Coronary artery (tissue), 2 donors: ENCODE measurements at places on chromosomes 7 and 10.
A peak's percentile ranks its signal among the peaks of the same experiment; 100 is the strongest.

DNA sequence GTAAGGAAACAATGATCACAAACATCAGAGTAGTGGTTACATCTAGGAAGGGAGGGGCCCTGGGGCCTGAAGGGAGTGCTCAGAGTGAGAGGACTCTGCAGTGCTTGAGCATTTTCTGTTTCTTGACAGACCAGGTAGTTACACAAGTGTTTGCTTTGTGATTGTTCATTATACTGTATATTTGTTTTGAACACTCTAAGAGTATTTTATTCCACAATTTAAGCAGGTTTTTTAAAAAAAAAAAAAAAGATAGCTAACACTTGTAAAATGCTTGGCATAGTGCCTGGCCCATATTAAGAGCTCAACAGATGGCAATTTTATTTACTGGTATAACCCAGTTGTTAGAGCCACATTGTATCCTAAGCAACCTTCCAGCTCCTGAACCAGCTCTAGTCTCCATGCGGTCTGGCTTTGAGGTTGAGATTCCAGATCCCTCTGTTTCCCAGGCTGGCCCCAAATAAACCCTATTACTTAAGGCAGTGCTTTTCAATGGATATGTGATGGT lies 20.1 kb upstream of the ATXN7L1 start:
- DNase-seq, result no peak

- no peak for DNase-seq
These were observed 113.4 kb upstream of the NPSR1 start for GRCh38 chr7:34544621-34545020.

DNA sequence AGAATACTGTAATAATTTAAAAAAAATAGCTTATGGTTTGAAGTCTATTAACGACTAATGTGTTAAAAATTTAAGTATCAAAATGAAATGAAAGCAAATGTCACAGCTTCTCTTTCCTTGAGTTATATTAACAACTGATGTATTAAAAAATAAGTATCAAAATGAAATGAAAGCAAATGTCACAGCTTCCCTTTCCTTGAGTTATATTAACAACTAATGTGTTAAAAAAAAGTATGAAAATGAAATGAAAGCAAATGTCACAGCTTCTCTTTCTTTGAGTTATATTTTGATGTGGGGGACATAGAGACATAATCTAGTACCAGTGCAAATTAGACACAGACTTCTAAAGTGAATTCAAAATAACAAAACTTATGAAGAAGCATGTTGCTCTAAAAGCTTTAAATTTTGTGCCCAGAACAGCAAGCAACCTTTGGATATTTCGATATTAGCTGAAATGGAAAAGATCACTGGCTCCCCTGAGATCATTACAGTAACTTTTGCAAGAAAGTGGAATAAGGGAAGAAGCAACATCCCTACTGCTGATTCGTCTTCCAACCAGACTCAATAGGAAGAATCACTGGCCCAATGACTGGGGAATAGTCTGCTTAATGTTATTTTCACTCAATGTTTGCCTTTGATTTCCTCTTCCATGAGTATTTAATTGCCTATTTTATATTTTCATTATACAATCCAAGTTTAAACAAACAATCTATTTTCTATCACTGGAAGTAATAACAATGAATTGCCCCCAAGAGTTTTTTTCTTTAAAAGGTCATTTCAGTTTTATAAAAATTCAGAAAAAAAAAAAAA lies 8.0 kb downstream of the SKAP2 start:
- DNase-seq, result no peak

DNA sequence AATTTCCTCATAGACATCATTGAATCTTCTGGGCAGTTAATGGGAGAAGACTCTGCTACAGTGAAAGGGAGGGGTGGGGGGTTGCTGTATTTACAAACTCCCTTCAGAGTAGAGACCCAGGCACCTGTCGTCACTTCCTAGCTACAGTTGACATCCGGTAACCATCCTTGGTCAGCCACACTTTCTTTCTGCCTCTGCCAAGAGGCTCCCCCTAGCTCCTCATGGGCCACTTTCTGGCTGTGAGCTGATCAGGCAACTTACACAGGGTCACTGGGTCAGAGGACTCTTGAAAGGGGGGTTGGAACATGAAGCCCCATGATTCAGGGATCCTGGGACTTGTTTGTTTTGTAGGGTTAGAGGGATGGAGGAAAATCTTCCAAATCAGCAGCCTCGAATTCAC lies 1.2 kb downstream of the TECPR1 start:
- no peak for DNase-seq

- peak; percentile 65 for DNase-seq
These were observed 242.2 kb upstream of the GRB10 start for GRCh38 chr7:51024867-51025266.

- no peak for DNase-seq
These were observed 146.9 kb upstream of the RET start for GRCh38 chr10:42929993-42930392.

DNA sequence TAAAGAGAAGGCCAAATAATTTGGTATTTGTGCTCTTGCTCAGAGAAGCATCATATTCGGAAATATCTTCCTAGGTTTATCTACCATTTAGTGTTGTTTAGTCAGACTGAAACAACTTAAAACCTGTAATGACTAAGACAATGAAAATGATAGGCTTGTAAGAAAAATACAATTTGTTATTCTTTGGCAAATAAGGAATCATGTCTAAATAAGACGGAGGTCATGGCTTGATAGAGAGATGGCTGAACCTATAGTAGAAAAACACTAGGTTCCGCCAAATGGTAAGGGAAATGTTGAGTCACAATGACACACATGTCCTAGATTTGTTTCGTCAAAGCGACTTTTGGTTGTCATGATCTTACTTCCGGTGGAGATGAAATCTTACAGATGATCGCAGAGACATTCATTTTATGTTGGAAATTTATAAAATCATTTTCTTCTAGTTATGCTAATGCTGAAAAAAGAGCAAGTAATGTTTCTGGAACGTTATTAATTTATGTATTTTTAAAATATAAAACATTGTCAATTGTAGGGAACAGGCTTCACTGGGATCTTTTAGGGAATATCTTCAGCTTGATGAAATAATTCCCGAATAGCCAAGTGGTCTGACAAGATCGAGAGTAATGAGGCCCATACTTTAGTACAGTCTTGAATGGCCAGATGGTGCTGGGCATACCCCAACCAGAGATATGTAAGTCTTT lies 1.0 kb downstream of the SRGN start:
- no peak for DNase-seq
